ENCODE measurements at places on chromosomes 5 and 9.

DNA sequence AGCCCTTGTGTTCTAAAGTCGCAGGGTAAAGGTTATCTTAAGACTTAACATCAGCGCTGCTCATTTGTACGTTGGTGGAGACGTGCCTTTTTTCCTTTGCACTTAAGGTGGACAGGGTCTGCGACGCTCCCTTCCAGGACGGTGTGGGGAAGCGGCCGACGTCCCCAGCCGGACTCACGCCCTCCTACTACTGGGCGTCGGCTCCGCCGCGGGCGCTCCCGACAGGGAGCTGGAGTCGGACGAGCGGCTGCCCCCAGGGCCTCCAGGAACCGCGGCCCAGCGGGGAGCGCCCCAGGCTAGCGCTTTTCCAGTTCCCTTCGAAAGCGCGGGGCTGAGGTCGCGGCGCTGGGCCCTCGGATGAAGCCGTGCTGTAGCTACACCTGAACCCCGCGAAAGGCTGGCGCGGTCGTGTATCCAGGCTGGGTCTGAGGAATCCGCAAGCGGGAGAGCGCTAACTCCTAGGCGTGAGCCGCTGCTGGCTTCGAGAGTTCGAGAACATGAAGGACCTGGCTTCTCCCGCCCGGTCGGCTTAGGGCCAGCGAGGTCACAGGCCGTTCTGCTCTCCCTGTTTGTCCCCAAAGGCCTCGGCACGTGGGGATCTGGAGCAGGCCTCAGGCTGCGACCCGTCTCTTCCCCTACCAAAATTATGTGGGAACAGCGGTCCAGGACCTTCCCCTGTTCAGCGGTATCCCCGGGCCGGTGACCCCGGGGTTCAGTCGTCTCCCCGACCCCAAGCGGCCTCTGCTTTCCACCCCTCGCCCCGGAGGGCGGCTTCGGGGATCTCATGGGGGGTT lies 3.8 kb upstream of the DMRT3 start:
- no peak for DNase-seq

GRCh38 chr5:32309761-32310160 lies 3.0 kb downstream of the MTMR12 start:
- DNase-seq, result no peak

DNA sequence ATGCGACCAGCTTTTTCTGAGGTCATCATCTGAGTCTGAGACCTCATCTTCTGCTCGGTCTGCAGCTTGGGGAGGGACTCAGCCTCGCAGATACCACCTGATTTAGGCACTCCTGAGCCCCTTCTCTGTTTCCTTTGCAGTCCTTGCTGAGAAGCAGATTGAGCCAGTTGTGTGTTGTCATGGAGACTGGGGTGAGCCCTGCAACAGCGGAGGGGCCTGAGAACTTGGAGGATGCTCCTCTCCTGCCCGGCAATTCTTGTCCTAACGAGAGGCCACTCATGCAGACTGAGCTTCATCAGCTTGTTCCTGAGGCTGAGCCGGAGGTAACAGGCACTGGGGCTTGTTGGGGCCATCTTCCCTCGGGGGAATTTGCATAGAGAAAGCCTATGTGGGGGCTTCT lies 19.2 kb downstream of the TEX53 start:
- DNase-seq, result no peak

DNA sequence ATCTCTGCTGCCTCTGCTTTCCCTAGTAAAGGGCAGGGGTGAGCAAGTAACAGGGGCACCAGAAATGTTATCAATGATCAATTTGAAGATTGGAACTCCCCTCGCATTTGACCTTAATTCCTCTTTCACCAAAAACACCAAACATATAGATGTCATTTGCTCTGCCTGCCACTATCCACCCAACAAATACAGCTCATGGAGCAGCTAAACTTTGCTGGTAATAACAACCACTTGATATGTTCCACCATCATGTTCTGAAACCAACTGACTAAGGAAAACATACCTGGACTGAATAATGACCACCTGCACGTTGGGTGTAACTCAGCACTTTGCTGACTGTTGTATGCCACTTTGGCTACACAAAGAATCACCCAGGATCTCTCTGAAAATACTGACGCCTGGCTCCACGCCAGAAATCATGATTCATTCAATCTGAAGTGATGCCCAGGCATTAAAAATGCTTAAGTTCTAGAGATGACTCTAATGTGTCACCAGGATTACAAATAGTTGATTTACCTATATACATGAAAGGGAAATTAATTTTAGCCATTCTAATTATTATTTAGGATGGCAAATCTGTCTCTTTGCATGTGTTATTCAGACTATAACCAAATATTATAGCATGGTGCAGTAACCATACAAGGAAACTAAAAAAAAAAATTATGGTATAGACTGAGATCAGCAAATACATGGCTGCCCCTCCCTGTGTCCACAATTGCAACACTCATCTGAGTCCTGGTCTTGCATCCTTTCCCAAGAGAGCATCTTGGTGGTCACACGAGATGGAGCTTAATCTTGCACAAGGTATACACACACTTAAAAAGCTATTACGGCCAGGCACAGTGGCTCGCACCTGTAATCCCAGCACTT lies 43.1 kb upstream of the TTC39B start:
- no peak for DNase-seq

DNA sequence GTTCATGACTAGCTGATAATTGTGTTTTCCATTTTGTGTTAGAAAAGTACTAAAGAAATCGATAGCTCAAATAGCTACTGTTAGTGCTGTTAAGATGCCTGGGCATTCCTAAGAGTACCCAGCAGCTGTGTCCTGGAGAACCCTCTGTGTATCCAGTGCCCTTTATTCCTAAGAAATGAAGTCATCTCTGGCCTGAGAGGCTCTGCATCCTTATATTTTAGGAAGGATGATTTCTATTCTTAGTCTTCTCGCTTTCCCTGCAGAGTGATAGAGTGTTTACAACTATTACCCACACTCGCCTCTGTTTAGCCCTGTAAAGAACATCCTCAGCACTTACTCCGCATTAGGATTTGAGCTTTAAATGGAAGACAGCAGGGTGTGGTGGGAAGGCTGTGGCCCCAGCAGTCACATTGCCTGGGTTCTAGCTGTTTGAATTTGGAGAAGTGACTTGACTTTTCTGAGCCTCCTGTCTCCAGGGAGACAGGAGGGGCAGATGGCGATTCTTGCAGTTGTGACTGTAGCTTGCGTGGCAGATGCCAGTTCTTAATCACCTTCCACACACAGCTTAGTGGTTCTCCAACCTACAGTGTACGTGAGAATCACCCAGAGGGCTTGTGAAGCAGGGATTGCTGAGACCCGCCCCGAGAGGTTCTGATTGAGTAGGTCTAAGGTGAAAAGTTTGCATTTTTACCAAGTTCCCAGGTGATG lies 177.2 kb upstream of the PITX1 start:
- DNase-seq, result no peak

DNA sequence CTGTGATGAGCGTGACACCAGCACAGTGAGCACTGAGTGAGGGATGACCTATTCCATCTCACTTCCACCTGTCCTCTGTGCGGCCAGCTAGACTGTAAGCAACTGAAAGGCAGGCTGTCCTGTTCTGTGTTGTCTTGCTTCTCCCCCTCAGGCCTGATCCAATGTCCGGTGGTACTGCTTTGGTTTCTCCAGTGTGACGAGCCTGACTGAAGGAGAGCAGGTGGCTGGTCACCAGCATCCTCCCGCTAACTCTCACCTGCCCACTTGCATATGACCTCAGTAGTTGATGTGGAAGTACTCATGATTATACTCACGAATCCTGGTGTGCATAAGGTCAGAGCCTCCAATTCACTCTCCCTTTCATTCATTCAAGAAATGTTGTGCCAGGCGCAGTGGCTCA lies 2.4 kb upstream of the SLC27A4 start:
- no peak for DNase-seq

- no peak for DNase-seq
Observed at GRCh38 chr5:86786955-86787354, 169.2 kb downstream of the COX7C start.

- no peak for DNase-seq
Observed at GRCh38 chr9:15295761-15296405, 11.1 kb downstream of the TTC39B start.

- no peak for DNase-seq
Observed at GRCh38 chr5:93875693-93876092, 134.3 kb upstream of the POU5F2 start.

DNA sequence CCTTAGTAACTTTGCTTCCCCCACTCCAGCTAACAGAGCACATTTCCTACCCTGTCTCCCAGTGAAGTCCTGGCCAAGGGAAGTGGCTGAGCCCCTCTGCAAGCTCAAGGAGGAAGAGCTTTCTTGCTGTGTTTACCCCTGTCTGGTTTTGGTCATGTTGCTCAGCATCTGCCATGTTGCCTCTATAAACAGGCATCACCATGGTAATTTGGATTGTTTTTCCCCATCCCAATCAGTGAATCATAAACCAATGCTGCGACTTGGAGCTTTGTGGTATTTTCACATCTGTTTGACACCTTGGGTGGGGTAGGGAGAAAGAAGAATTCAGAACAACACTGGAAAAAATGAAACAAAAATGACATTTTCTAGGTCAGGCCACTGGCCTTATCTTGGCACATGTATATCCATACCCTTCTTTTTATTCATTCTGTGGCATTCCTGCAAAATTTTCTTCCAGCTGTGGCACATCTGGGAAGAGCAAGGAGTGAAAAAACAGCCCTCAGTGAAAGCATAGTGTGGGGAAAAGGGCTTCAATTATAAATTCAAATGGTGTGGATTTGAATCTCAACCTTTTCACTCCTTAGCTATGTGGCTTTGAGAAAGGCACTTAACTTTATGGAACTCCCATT lies 42.5 kb downstream of the SLIT3 start:
- no peak for DNase-seq

- DNase-seq, result no peak
Observed at GRCh38 chr5:20556115-20556763, 568.2 kb upstream of the CDH18 start.

DNA sequence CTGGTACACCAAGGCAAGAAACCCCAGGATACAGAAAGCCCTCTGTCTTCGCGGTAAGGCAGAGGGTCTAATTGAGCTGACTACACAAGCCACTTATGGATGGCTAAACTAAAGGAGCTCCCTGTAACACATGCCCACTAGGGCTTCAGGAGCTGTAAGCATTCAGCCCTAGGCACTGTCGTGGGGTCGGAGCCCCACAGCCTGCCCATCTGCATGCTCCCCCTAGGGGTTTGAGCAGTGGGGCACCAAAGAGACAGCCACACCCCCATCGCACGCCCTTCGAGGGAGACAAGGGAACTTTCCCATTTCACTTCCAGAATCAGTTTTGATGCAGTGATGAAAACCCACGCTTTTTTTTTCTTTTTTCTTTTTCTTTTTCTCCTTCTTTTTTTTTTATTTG lies 11.0 kb upstream of the MTMR12 start:
- DNase-seq, result no peak

- no peak for DNase-seq
Observed at GRCh38 chr5:135990528-135991255, 35.9 kb upstream of the LECT2 start.

GRCh38 chr9:119941091-119941490 lies 571.9 kb upstream of the BRINP1 start:
- DNase-seq, result no peak

GRCh38 chr9:98488571-98489312 lies 220.0 kb downstream of the GABBR2 start:
- DNase-seq, result no peak

DNA sequence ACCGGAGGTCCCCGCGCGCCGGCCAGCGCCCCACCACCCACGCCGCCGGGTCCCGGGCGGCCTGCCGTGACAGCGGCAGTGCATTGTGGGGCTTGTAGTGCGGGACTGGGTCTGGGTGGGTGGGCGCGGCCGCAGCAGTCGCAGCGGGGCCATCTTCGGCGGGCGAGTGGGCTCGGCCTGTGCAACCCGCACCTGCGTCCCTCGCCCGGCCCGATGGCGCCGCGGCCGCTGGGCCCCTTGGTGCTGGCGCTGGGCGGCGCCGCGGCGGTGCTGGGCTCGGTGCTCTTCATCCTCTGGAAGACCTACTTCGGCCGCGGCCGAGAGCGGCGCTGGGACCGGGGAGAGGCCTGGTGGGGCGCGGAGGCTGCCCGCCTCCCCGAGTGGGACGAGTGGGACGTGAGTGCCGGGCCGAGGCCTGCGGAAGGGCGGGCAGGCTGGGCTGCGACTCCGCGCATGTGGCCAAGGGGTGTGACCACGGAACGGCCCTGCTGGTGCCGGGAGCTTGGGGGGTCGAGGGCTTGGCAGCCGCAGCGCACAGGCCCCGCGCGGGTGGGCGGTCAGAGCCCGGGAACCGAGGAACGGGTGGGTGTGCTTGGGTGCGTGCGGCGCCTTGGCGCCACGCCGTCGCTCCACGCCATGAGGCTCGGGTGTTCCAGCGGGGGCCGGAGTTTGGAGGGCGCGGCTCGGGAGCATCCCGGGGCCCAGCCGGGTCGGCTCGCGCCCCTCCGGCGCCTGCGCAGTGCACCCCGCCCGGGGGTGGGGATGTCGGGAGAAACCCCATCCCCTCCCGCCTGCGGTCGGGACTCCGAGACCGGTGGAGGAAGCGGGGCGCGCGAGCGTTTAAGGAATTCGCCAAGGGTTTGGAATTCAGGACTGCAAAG lies at the start of gene ARL10:
Gene ARL10, plus strand, starts transcription at position 137 of the 881 bp plus-strand sequence. Its CDS starts 77 bp downstream, at position 214.
- no peak for DNase-seq

- DNase-seq, result no peak
Observed at GRCh38 chr5:124481419-124481818, 265.0 kb downstream of the ZNF608 start.

DNA sequence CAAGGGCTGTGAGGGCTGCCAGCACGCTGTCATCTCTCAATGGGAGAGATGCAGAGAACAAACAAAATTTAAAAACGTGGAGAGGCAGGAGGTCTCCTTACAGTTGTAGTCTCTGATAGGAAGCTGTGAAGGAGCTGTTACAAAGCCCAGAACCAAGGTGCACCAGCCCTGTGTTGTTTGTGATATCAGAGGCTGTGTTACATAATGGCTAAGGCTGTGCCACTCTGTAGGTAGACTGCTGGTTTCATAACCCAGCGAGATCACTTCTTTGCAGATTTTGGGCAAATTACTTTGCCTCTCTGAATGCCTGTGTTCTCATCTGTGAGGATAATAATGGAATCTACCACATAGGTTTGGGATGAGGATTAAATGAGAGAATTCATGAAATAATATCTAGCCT lies 1480.7 kb upstream of the WWC1 start:
- DNase-seq, result no peak

DNA sequence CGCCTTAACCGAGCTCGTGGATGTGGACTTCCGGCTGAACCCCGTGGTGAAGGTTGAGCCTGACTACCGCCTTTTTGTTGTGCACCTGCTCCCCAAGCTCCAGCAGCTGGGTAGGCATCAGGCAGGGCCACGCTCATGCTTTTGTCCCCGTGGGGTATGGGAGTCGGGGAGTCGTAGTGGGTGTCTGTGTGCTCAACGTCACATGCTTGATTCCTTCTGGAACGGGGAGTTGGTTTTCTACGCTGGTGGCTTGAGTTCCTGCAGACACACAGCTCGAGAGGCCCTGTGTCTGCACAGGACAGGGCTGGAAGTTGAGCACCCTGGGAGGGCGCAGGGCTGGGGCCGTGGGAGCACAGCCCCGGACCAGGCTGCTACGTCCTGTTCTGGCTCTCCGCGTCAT lies 8.0 kb downstream of the CEP72 start:
- no peak for DNase-seq

- DNase-seq, result no peak
Observed at GRCh38 chr5:127400946-127401670, 110.5 kb downstream of the MEGF10 start.

DNA sequence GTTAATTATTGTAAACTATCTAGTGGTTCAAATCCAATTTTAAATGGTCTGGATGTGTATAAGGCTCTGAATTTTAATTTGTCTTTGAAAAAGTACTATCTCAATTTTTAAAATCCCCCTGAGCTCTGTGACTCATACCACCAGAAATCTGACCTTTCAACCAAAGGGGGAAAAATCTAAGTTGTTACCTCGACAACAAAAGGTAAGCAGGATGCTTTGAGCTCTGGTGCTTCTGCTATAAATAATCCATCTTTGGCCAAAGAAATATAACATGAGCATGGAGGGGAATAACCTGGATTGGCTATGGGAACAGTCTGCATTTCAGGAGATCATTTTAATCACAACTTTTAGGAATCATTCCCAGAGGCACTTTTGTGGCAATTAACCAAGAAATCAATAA lies 76.3 kb upstream of the PCSK1 start:
- no peak for DNase-seq
